ENCODE measurements at places on chromosomes 1 and 21.

DNA sequence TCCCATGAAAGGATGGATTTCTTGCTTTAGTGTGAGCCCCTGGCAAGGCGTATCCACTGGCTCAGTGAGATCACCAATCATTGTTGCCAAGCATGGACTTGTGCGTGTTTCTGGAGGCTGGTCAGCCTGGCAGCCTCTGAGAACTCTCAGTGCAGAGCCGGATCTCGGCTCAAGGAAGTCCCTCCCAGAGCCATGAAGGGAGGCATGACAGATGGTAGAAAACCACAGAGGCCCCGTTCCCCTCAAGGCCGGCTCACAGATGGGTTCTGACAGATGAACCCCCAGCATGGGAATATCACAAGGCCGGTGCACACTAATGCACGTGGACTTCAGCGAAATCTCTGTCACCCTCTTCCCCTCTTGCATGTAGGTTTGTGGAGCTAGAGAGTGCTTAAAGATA, 290.5 kb downstream of the AJAP1 start:
- DNase-seq = no peak
- no peaks in the 10 kb centered on the region for H3K36me3 ChIP-seq
- peaks cover 11% of the 10 kb centered on the region for H3K27me3 ChIP-seq

GRCh38 chr1:22673486-22674409, 20.7 kb downstream of the C1QB start:
- no peaks in the 10 kb centered on the region for H3K36me3 ChIP-seq
- H3K4me3 ChIP-seq = no peak overlapping the region
- H3K27me3 ChIP-seq = peaks cover 36% of the 10 kb centered on the region
- DNase-seq = peak; percentile 32
- peaks cover 10% of the 10 kb centered on the region for H3K4me1 ChIP-seq

GRCh38 chr1:205942631-205943159, 561 bp downstream of the SLC26A9 start:
- H3K27me3 ChIP-seq = peaks cover 53% of the 10 kb centered on the region
- no peaks in the 10 kb centered on the region for H3K36me3 ChIP-seq
- H3K4me3 ChIP-seq = no peak overlapping the region
- H3K4me1 ChIP-seq = no peaks in the 10 kb centered on the region
- H3K27ac ChIP-seq = no peak overlapping the region

GRCh38 chr1:220370041-220370700, 97.9 kb upstream of the RAB3GAP2 start:
- H3K4me1 ChIP-seq = no peaks in the 10 kb centered on the region
- H3K4me3 ChIP-seq = no peak overlapping the region
- peaks cover 31% of the 10 kb centered on the region for H3K27me3 ChIP-seq
- H3K27ac ChIP-seq = no peak overlapping the region
- DNase-seq = no peak

- H3K27me3 ChIP-seq = peaks cover 34% of the 10 kb centered on the region
- DNase-seq = no peak
- peaks cover 14% of the 10 kb centered on the region for H3K4me1 ChIP-seq
- H3K36me3 ChIP-seq = peaks cover 2% of the 10 kb centered on the region
- no peak within 1 kb of the TSS for H3K27ac ChIP-seq
Observed at GRCh38 chr1:51330331-51331201, at the start of gene TTC39A. TSS of gene TTC39A (minus strand) at chr1:51330562. CDS start at chr1:51330477, 85 bp downstream.

DNA sequence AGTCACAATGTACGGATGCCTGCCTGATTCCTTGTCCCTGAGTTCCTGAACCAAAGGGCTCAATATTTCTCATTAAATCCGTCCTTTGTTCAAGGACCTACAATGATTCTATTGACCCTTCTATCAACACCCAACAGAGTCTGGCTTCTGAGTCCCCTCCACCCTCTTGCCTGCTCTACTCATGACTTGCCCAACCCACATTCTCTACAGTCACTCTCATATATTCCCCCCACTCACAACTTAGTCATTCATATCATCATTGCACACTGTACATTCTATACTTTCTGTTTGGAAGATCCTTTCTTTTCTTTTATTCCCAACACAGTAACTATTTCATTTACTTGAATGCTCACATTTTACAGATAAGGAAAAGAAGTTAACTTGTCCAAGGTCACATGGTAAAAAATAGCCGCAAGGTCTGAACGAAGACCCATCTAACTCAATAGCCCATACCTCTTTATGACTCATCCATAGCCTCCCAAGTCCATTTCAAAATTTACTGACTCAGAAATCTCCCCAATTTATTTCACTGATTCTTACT, 3.6 kb downstream of the OTUD7B start:
- peaks cover 22% of the 10 kb centered on the region for H3K36me3 ChIP-seq
- no peak for DNase-seq
- peaks cover 66% of the 10 kb centered on the region for H3K4me1 ChIP-seq
- H3K4me3 ChIP-seq = peak overlapping the region; percentile 94

DNA sequence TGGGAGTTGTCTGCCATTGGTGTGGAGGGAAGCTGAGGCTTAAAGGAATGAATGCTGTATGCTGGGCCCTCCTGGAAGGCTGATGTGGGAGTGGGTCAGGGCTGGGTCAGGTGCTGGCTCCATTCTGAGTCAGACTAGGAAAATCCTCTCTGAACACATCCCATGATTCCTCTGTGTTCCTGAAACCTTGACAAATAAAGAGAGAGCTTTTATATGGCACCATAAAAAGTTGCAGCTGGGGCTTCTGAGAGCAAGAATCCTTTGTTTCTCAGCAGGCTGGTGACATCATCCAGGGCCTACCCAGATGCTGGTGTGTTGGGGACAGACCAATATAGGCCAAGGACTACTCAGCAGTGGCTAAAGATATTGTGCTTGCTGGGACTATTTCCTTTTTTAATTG, 27.8 kb upstream of the NFASC start:
- no peak overlapping the region for H3K4me3 ChIP-seq
- DNase-seq = no peak
- no peak overlapping the region for H3K27ac ChIP-seq
- no peaks in the 10 kb centered on the region for H3K4me1 ChIP-seq

GRCh38 chr1:24507405-24507804, 4.8 kb downstream of the RCAN3 start:
- H3K36me3 ChIP-seq = peaks cover 41% of the 10 kb centered on the region
- H3K27ac ChIP-seq = peak overlapping the region; percentile 96
- H3K27me3 ChIP-seq = no peaks in the 10 kb centered on the region
- peak; percentile 22 for DNase-seq

- peak overlapping the region; percentile 54 for H3K4me3 ChIP-seq
- peaks cover 83% of the 10 kb centered on the region for H3K4me1 ChIP-seq
- no peaks in the 10 kb centered on the region for H3K27me3 ChIP-seq
- DNase-seq = peak; percentile 78
- H3K27ac ChIP-seq = peak overlapping the region; percentile 98
- H3K36me3 ChIP-seq = peaks cover 3% of the 10 kb centered on the region
Observed at GRCh38 chr1:66282343-66282852, 251.6 kb upstream of the SGIP1 start.

DNA sequence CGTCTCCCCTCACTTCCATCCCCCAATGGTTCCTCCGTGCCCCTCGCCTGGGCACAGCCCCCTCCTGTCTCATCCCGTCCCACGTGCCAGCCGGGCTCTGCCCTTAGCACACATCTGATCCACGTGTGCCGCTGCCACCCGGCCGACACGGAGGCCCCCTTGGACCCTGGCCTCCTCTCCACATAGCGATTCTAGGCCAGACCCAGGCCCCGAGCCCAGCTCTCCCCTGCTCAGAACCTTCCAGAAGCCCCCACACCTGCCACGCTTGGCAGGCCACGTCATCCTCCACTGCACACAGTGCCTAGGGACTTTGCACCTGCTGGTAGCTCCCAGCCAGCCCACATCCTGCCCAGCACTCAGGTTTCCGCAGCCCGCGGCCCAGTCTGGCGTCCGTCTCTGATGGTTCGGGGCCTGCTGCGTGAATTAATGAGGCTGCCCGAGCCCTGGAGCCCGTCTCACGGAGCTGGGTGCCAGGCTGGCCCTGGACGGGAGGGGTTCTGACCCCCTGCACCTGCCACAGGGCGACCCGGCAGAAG, 20.1 kb downstream of the PLCH2 start:
- H3K4me1 ChIP-seq = peaks cover 21% of the 10 kb centered on the region
- H3K27me3 ChIP-seq = no peaks in the 10 kb centered on the region
- H3K4me3 ChIP-seq = no peak overlapping the region
- H3K27ac ChIP-seq = peak overlapping the region; percentile 38
- DNase-seq = no peak

DNA sequence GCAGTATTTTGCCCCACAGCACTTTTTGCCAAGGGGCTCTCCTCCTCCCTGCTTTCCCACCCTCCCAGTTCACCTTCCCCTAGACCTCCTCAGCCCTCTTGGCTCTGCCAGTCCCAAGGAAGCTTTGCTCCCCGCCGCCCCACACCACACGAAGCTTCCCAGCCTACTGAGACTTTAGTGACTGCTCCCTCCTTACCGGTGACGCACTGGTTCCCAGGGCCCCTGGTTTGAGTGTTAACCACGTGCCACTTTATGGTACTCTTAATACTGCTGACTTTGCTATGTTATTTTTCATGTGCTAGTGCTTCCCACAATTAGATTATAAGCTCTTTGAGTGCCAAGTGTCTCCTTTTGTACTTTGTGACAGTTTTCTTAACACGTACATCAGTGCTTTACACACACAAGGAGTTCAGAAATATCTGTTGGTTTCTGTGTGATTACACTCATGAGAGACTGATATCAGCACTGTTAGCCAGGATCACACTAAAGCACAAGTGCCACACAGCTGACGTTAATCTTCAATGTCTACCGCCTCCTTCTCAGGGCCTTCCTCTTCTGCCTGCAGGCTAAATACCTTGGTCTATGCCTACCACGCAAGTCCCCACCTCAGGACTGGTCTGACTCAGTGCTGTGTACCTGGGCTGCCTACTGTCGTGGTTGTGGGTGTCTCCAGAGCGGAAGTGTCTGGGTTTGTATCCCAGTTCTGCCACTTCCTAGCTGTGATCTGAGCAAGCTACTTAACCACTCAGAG, 61.0 kb downstream of the DNTTIP2 start:
- peaks cover 24% of the 10 kb centered on the region for H3K4me1 ChIP-seq
- no peak overlapping the region for H3K27ac ChIP-seq
- no peaks in the 10 kb centered on the region for H3K36me3 ChIP-seq
- no peaks in the 10 kb centered on the region for H3K27me3 ChIP-seq

DNA sequence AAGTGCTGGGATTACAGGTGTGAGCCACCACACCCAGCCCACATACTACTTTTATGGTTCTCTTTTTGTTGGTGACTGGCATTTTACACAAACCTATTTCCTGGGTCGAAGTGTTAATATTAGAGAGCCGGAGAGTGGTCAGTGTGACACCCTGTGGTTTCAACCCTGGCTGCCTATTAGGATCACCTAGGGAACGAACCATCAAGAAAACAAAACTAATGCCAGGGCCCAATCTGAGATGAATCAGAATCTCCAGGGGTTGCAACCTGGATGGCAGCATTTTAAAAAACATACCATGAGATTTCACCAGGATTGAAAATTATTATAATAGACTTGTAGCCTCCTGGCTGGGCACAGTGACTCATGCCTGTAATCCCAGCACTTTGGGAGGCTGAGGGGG, 6.1 kb downstream of the MRPS21 start:
- DNase-seq = no peak
- peaks cover 25% of the 10 kb centered on the region for H3K4me1 ChIP-seq
- peaks cover 5% of the 10 kb centered on the region for H3K36me3 ChIP-seq
- no peak overlapping the region for H3K4me3 ChIP-seq
- H3K27ac ChIP-seq = no peak overlapping the region

- peaks cover 20% of the 10 kb centered on the region for H3K36me3 ChIP-seq
- H3K27me3 ChIP-seq = no peaks in the 10 kb centered on the region
- no peak for DNase-seq
- H3K4me1 ChIP-seq = peaks cover 18% of the 10 kb centered on the region
Observed at GRCh38 chr1:181060066-181060465, 26.3 kb downstream of the MR1 start.

DNA sequence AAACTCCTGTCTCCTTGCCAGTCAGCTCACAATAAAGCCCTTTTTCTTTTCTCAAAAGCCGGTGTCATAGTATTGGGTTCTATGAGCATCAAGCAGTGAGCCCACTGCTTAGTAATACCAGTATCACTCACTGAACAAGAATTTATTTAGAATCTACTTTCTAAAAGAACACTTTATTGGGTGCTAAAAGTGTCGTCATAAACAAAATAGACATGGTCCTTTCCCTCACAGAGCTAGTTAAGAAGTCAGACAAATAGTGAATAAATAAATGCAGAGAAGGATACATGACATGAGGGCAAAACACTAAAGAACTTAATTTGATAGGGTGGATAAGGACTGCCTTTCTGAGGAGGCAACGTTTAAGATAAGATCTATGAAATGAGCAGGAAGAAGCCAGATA, 32.2 kb downstream of the EVI5 start:
- H3K27me3 ChIP-seq = no peaks in the 10 kb centered on the region
- H3K36me3 ChIP-seq = no peaks in the 10 kb centered on the region
- no peak overlapping the region for H3K4me3 ChIP-seq
- H3K4me1 ChIP-seq = no peaks in the 10 kb centered on the region
- no peak for DNase-seq

- no peaks in the 10 kb centered on the region for H3K36me3 ChIP-seq
- no peak overlapping the region for H3K4me3 ChIP-seq
- H3K27ac ChIP-seq = no peak overlapping the region
- DNase-seq = no peak
- no peaks in the 10 kb centered on the region for H3K4me1 ChIP-seq
Observed at GRCh38 chr1:173503391-173503790, 26.3 kb downstream of the PRDX6 start.

- H3K27me3 ChIP-seq = no peaks in the 10 kb centered on the region
- H3K4me1 ChIP-seq = peaks cover 30% of the 10 kb centered on the region
- peaks cover 1% of the 10 kb centered on the region for H3K36me3 ChIP-seq
Observed at GRCh38 chr1:219459351-219460080, 153.4 kb downstream of the ZC3H11B start.

- peaks cover 4% of the 10 kb centered on the region for H3K36me3 ChIP-seq
- H3K27me3 ChIP-seq = no peaks in the 10 kb centered on the region
- DNase-seq = no peak
- H3K27ac ChIP-seq = no peak overlapping the region
Observed at GRCh38 chr21:45512626-45513002, 29.6 kb downstream of the SLC19A1 start.

- H3K36me3 ChIP-seq = no peaks in the 10 kb centered on the region
- no peak overlapping the region for H3K4me3 ChIP-seq
- peaks cover 4% of the 10 kb centered on the region for H3K4me1 ChIP-seq
- H3K27me3 ChIP-seq = peaks cover 17% of the 10 kb centered on the region
Observed at GRCh38 chr1:24119859-24120756, 8.2 kb upstream of the MYOM3 start.

- peaks cover 6% of the 10 kb centered on the region for H3K4me1 ChIP-seq
- no peaks in the 10 kb centered on the region for H3K27me3 ChIP-seq
- H3K4me3 ChIP-seq = no peak overlapping the region
- DNase-seq = no peak
- no peak overlapping the region for H3K27ac ChIP-seq
Observed at GRCh38 chr1:33149453-33150190, 32.2 kb downstream of the TRIM62 start.

DNA sequence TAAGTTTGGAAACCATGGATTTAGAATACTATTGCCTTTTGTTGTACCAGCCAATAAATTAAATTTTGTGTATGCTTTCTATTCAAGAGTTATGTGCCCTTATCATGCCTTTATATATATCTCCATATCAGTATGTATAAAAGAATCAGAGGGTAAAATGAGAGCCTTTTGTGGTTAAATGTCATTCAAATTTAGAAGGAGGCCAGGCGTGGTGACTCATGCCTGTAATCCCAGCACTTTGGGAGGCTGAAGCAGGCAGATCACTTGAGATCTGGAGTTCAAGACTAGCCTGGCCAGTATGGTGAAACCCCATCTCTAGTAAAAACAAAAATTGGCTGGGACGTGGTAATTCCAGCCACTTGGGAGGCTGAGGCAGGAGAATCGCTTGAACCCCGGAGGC, 88.9 kb downstream of the XPR1 start:
- no peak overlapping the region for H3K27ac ChIP-seq
- no peaks in the 10 kb centered on the region for H3K27me3 ChIP-seq
- no peak overlapping the region for H3K4me3 ChIP-seq
- no peaks in the 10 kb centered on the region for H3K4me1 ChIP-seq

GRCh38 chr1:157155658-157156057, 17.5 kb upstream of the ETV3 start:
- H3K4me1 ChIP-seq = peaks cover 18% of the 10 kb centered on the region
- peak overlapping the region; percentile 48 for H3K27ac ChIP-seq
- H3K4me3 ChIP-seq = peak overlapping the region; percentile 69
- H3K27me3 ChIP-seq = peaks cover 21% of the 10 kb centered on the region
